ENCODE measurements at places on chromosomes 16 and 17.

DNA sequence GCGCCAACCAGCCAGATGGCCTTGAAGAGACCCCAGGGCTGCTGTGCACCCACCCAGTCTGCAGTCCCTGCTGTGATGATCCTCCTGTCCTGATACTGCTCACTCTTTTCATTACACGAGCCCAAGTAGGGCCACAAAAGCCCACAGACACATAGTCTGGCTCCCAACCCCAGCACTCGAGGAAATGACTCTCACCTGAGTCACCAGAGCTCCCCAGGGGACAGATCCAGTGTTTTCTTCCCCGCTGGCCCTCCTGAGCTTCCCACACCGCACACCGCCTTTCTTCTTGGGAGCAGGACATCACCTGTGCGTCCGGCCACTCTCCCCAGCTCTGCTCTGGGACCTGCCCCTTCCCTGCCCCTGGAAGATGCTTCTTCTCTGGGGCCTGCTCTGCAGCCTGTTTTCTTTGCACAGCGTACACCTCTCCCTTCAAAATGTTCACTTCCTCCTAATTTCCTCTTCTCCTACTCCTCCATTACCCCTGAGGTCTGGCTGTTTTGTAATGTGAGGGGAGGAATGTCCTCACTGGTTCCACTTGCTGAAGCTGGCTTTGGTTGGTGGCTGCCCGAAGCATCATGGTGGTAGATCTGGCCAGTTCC, 2.0 kb upstream of the SCN4A start:
- no peak for DNase-seq

DNA sequence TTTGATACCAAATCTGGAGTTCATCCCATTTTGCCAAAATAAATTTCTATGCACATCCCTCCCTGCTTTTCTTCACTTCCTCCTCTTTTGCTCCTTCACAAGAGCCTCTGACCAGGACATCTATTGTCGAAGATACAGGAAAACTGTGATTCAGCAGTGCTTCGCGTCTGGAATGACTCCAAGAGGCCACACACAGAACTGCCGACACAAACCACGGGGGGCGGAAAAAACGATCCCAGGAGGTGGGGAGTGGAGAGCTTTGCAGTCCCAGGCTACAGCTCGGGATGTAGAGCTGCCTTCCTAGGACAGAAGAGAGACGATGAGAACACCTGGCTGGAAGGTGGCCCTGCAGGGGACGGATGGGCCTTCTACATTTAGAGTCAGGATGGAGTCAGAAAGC, 102.8 kb downstream of the XYLT1 start:
- no peak for DNase-seq

- no peak for DNase-seq
These were observed 769.0 kb downstream of the KCNJ2 start for GRCh38 chr17:70938336-70938735.

- DNase-seq = no peak
These were observed 3.1 kb upstream of the KRT36 start for GRCh38 chr17:41492771-41493170.

DNA sequence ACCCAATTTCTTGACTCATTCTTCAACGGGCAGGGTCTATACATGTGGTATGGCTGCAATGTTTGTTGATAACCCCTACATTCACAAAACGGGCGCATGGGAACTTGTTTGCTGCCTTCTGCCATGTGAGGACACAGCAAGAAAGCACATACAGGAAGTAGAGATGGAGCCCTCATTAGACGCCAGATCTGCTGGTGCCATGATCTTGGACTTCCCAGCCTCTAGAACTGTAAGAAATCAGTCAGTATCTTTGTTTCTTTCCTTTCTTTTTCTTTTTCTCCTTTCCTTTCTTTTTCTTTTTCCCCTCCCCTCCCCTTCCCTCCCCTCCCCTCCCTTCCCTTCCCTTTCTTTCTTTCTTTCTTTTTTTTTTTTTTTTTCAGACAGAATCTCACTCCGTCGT, 165.2 kb downstream of the WWOX start:
- no peak for DNase-seq

DNA sequence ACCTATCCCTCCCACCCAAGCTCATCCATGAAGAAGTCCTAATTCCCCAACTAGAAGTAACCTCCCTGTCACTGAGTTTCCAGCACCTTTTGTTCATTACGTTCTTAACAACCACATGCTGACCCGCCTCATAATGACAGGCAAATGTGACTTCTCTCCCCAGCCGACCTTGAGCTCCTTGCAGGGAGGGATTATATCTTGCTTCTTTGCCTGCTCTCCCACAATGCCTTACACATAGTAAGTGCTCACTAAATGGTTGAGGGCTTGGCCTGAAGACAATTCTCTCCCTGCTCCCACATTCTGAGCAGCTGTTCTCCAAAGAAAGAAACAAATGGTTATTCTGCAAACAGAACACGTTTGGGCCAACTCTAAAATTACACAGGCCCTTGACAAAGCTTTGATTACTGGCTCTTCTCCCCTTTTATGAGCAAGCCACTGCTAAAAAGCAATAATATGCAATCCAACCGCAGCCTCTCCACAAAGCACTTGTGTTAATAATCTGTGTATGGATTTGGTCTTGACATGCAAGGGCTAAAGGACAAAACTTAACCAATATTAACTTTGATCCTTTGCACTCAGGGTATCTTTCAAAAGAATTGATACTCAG, 23.2 kb downstream of the SLC39A11 start:
- no peak for DNase-seq

DNA sequence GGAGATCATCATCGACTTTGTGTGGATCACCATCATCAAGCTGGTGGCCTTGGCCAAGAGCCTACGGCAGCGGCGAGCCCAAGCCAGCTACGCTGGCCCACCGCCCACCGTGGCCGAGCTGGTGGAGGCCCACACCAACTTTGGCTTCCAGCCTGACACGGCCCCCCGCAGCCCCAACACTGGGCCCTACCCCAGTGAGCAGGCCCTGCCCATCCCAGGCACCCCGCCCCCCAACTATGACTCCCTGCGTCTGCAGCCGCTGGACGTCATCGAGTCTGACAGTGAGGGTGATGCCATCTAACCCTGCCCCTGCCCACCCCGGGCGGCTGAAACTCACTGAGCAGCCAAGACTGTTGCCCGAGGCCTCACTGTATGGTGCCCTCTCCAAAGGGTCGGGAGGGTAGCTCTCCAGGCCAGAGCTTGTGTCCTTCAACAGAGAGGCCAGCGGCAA, 72.5 kb downstream of the COG7 start:
- DNase-seq = no peak

GRCh38 chr16:35210681-35211433, 1751.4 kb downstream of the TP53TG3F start:
- no peak for DNase-seq

DNA sequence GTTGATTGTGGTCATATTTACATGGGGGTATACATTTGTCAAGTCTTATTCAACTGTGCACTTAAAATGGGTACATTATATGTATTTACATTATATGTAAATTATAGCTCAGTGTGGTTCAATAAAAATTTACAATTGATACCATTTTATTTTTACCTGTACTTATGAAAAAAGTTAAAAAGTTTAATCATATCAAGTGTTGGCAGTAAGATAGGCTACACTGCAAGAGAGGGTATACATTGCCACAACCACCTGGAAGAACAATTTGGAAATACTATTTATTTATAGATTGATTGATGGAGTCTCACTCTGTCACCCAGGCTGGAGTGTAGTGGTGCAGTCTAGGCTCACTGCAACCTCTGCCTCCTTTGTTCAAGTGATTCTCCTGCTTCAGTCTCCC, 453.3 kb downstream of the XYLT1 start:
- DNase-seq = no peak

DNA sequence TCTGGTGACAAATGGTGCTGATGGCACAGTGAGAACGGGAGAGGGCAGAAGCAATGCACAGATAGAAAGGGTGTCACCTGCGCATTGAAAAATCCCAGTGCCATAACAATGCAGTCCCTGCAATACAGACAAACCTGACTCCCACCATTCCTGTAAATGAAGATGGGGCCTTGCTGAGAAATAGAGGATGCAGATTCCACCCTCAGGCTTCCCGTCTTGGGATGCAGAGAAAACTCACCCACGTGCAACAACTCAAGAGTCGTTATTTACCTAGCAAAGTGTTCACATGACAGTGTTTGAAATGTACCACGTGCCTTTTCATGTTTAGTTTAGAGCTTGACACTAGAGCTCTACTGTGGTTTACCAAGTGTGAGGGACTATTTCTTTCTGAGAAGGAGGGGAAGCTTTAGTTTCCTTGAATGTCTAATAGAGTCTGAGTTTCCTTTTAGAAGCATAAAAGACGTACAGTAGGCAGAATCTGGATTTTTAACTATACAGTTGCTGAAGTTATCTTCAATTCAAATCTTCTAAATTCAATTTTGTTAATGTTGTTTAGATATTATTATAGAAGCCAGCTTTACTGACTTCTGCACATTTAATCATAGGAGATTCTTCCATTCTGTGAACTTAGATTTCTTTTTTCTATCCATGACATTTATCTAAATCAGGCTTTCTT, 35.6 kb downstream of the WWOX start:
- no peak for DNase-seq

DNA sequence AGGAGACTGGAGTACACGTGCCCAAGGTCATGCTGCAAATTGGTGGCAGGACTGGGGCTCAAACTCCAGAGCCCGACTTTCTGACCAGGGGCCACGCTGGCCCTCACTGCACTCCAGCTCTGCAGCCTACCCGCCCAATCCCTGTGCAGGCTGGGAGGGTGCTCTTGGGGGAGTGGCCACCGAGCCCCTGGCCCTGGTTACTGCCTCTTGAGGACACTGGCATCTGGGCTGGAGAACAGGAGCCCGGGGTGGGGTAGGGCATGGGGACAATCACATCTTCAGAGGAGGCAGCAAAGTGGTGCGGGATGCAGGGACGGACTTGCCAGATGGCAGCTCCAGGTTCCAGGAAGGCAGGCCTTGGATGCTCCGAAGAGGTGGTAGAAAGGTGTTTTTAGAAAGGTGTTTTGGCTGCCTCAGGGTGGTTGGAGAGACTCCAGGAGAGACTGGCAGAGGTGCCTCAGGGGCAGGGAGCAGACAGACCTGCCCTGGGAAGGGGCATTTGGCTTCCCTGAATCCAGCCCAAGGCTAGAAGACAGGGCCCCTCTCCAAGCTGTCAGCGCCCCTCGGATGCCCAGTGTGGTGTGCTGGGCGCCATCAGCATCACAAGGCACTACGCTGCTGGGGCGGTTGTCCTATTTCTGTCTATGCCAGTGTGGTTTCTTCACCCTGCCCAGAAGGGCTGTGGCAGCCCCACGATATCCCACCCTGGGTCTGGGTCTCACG, 220.6 kb downstream of the NTN1 start:
- no peak for DNase-seq

DNA sequence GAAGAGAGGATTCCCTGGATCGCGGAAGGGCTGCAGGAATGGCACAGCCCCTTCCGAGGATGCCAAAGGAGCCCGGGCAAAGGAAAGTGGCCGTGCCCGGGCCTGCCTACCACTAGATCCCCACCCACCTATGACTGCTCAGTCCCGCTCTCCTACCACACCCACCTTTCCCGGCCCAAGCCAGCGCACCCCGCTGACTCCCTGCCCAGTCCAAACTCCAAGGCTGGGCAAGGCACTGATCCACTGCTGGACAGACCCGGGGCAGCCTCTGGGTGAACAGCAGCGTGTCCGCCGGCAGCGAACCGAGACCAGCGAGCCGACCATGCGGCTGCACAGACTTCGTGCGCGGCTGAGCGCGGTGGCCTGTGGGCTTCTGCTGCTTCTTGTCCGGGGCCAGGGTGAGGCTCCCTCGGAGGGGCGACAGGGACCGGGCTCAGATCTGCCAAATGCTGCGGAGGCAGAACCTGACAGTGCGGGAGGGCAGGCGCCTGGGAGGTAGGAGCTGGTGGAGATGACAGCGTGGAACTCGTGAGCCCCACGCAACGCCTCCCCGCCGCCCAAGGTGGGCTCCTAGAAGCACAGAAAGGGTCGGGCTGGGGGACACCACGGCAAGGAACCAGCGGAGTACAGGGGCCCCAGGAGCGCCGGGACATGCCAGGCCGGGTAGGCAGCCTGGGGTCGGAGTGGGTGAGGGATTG, at the start of gene CES2:
Gene CES2 (plus strand): TSS at position 203 of the 698 bp plus-strand sequence. CDS start 120 bp downstream, at position 323.
- no peak for DNase-seq

DNA sequence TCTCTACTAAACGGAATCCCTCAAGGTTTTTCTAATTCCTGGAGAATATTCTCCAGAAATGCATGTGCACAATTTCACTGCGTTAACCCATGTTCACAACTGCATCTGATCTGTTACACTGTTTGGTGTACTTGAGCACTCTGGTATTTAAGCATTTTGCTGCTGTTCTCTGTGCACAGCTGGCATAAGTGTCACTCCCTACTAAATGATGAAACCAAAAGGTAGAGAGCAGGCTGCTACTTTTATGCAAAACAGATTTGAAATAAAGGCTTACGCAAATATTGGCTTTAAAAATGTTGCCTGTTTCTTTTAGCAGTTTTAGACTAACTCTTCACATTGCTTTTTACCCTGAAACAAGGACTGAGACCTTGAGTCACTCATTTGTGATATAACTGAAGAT, 41.7 kb downstream of the ESRP2 start:
- no peak for DNase-seq

GRCh38 chr16:83603723-83604570, 203.8 kb upstream of the HSBP1 start:
- no peak for DNase-seq

DNA sequence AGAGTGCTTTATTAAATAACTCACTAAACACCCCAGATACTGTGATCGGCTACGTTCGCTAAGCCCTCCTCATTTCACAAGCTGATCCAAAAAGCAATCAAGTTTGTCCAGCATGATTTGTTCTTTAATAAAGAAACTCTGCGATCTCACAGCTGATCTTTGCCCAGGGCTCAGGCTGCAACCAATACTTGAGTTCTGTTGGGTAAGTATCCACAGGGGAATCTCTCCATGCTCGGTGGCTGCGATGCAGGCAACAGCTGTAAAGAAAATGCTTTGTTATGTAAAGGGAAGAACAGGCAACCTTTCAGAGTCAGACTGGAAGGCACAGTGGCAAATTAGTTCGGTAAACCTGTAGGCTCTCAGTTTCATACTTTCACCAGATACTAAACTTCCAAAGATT, 67.5 kb downstream of the SHISA6 start:
- DNase-seq = no peak

DNA sequence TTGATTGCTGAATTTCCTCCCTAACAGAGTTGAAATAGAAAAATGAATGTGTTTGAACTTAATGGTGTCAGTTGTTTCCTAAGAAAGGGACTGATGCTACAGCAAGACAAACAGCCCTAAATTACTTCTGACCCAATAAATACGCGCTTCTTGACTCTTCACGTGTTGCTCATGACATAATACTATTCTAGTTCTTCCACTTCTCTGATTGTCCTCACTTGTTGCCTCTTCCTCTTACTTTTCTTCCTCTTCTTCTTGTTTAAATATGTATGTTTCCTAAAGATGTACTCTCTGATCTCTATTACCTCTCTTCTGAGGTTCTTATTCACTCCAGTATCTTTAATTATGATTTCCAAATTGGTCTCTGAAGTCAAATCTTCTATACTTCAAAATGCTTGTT, 32.4 kb downstream of the RNF43 start:
- DNase-seq = no peak

Measured in midbrain (tissue), 1 donor.